Spinal cord (tissue), 10 donors: ENCODE measurements at places on chromosomes 7 and 10. TPM values are rescaled to one million over a fixed set of nuclear protein-coding genes. Genes with fewer than 3 reads are reported as not detected.
A peak's percentile ranks its signal among the peaks of the same experiment; 100 is the strongest.

DNA sequence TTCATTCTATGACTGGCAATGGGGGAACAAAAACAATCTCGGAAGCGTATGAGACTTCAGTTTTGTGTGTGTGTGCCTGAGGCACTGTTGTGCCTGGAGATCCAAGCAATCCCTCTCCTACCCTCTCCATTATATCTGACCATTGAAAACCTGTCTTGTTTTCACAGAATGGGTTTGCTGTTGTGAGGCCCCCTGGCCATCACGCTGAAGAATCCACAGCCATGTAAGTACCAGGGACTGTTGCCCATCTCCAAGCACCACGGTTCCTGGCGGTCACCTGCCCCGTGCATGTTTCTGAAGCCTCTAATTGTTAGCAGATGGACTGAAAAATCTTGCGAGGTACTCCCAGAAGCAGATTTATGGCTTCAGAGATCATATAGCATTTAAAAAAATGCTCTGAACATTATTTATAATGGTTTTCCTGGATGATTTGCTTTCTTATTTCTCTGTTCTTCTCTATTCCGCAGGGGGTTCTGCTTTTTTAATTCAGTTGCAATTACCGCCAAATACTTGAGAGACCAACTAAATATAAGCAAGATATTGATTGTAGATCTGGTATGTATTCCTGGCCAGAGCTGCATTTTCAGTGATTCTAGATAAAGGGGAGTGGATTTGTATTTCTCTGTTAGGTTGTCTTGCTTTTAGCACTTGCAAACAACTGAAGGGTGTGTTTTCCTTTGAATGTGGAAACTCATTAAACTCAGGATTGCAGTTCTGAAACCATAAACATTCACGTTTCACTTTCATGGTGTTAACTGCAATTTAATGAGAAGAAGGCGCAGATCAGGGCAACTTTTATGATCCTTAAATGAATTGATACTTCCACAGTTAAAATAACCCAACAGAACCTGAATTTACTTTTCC lies 288.2 kb downstream of the TWIST1 start:
- DNase-seq: peak; percentile 60

DNA sequence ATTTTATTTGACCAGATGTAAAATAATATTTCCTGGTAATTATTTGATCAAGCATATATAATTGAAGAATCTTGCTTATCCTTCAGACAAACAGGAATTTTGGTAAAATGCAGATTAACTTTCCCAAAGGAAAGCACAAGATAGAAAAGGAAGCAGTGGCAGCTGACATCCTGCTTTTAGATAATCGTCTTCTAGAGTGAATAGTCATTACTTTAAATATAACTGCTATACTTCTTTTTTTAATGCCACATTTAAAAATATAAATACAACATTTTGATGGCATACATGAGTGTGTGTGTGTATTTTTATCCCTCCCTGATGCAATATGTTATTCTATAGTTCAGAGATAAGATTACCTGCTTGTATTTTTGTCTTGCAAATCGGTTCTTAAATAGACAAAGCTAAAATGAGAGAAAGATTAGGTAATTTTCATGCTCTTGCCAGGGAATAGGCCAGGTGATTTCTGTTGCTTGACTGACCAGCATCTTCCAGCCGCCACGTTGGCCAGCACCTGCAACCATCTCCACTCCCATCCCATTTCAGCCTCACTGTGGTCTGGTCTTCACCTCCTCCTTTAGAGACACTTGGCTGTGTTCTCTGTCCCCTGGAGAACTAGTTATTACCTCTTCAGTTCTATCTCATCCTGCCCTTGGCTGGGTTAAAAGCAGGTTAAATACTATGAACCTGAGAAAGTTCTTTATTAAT lies 58.1 kb downstream of the MDFIC start:
- no peak for DNase-seq

DNA sequence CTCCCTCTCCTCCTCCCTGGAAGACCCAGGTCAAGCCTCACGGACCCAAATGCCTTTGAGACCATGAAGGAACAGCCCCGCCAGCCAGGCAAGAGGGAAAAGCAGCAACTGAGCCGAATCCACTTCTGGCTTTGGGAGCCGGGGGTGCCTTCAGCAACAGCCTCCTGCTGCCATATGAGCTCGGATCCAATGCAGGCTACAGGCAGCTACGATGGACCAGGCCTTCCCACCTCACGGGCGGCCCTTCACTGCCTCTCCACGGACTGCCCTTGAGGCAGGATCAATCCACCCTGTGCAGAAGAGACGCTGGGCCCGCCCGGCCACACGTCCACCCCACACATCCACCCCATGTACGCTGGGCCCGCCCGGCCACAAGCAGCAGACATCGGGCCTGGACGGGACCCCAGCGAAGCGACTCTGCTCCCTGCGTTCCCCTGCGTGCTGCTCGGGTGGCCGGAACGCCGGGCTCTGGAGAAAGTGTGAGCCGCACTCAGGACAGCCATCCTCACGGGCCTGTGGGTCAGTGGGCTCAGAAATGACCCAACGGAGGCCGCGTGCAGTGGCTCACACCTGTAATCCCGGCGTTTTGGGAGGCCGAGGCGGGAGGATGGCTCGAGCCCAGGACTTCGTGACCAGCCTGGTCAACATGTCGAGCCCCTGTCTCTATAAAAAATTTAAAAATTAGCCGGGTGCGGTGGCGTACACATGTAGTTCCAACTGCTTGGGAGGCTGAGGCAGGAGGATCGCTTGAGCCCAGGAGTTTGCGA lies 82.0 kb downstream of the FOXL3 start:
- DNase-seq: no peak

Gene PIP4K2A
- 60.4 TPM for total RNA-seq

DNA sequence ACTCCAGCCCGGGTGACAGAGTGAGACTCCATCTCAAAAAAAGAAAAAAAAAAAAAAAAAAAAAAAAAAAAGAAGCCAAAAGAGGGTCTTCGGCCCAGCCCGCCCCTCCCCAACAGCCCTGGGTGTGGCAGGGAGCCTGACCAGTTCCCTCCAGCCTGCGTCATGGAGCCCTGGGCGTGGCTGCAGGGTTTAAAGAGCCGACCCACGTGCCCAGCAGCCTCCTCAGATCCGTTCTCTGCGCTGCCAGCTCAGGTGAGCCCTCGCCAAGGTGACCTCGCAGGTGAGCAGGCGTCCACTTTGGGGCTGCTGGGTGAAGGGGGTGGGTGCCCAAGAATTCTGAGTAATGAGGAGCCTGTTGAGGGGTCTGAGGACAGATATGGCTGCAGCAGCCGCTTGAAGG lies at the start of gene FXYD4:
TSS of gene FXYD4 (plus strand) at position 219 of the 400 bp plus-strand sequence. CDS start 2,111 bp downstream, outside the sequence.
- DNase-seq: no peak

Gene C7orf25
- total RNA-seq: 5.6 TPM

- DNase-seq: no peak
These were observed 42.2 kb downstream of the XPNPEP1 start for GRCh38 chr10:109880886-109881768.

Gene BLOC1S2
- 46.8 TPM for total RNA-seq

Gene FAM241B
- total RNA-seq: 5.1 TPM
